ENCODE measurements at places on chromosomes 2 and 18.

GRCh38 chr2:24597181-24597870, 106.3 kb downstream of the NCOA1 start:
- DNase-seq, result no peak

- no peak for DNase-seq
These were observed 272.4 kb upstream of the THSD7B start for GRCh38 chr2:136492901-136493300.

DNA sequence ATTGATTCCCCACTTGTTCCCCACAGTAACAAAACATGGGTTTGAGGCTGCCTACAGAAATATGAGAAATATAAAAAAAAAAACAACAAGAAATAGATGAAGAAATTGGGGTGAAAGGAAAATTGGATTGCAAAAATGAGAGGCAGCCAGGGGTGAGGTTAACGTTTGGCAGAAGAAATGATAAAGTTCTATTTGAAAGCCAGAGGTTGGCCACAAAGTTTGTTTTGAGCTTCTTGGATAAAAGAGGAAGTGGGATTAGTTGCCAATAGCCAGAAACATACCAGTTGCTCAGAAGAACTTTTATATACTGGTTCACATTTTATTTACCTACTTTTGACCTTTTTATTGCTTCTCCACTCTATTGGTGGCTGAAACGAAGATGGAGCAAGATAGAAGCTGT, 67.5 kb downstream of the FASTKD2 start:
- no peak for DNase-seq

DNA sequence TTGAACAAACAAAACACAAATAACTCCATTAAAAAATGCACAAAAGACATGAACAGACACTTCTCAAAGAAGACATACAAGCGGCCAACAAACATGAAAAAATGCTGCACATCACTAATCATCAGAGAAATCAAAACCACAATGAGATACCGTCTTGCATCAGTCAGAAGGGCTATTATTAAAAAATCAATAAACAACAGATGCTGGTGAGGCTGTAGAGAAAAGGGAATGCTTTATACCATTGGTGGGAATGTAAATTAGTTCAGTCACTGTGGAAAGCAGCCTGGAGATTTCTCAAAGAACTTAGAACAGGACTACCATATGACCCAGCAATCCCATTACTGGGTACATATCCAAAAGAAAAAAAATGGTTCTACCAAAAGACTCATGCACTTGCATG, 37.8 kb downstream of the GPR155 start:
- DNase-seq, result no peak

DNA sequence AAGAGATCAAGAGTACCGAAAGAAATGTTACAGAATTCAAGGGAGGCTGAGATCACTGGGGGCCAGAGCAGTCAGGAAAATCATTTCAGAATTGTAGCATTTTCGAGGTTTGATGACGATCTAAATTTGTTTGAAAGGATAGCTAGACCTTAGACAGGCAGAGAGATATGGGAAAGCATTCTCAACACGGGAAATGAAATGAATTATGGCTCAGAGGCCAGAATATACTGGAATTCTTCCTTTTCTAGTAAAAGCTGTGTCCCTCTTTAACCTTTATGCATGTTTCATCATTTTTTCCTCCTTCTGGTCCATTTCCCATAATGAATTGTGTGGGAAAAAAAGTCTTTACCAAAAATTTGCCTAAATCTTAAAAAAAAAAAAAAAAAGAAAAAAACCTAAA, 78.8 kb downstream of the NABP1 start:
- no peak for DNase-seq

DNA sequence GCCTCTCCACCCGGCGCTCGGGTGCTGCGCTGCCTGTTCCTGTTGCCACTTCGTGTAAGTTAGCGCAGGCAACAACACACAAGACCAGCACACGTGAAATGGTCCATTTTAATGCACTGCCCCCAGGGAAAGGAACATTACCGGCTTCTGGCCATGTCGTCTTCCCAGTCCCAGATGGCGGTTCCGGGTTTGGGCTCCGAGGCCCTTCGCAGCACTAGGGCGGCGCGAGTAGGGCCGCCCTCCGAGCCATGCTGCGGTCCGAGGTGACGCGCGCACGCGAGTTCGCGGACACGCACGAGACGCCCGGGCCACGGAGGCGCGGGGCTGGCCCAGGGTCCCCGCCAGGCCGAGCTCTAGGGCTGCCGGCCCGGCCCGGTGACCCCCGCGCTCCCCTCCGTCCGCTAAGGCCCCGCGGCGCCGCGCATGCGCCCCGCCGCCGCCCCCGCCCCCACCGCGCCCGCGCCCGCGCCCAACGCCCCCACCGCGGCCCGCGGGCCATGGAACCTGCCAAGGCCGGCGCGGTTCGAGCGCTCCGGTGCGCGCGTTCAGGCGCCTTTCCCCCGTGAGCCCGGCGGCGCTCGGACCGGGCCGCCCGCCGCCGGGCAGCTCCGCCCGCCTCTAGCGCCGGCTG, 367 bp upstream of the ZNF236 start:
- no peak for DNase-seq

- DNase-seq, result no peak
These were observed 57.3 kb upstream of the KLF7 start for GRCh38 chr2:207223051-207223450.

Data from NCI-H2029 (cell line).